ENCODE measurements at places on chromosomes 12 and 14.

DNA sequence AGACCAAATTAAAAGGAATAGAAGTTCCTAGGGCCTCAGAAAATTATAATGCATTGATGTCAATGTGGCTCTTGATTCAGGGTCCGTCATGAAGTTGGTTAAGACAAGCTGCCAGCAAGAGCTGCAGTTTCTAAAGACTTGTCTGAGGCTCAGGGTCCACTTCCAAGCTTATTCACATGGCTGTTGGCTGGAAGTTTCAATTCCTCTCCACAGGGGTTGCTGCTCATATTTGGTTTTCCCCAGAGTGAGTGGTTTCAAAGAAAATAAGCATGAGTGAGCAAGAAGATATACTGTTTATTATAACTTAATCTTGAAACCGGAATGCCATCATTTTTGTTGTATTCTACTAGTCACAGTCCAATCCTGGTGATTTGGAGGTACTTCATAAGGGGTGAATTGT lies 1247.4 kb downstream of the LRFN5 start:
- DNase-seq = no peak

DNA sequence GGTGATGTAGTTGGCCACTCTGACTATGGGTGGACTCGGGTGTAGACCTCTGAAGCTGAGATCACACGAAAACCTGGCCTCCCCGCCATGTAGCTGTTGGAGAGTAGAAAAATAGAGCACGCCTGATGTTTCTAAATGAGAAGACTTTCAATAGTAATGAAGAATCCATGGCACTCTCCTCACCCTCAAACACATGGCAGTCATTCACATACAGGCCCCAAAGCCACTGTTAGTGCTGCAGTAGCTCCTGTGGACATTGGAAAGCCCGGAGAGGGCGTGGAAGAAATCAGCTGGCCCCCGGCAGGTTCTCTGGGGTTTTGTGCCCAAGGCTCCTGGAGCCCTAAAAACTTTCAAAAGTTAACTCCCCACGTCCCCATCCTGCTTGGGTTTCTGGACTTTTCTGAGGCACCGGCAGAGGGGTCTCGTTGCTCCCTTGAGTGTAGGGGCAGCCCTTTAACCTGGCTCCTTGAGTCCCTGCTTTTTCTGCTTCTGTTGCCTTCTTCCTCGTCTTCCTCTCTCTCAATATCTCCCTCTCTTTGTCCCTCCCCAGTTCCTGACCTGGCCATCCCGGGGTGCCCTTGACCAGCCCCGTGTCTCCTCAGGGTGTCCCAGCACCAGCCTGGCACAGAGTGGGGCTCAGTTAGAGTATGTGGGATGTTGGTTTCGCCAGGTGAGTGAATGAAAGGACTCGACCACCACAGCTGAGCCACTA lies 8.3 kb downstream of the MEG3 start:
- DNase-seq = no peak

GRCh38 chr12:95218150-95219133 lies 835 bp downstream of the VEZT start:
- peak; percentile 83 for DNase-seq

GRCh38 chr12:48291511-48291910 lies 59.2 kb downstream of the ZNF641 start:
- DNase-seq = no peak

GRCh38 chr12:64237382-64237781 lies 15.3 kb upstream of the KICS2 start:
- DNase-seq = no peak

DNA sequence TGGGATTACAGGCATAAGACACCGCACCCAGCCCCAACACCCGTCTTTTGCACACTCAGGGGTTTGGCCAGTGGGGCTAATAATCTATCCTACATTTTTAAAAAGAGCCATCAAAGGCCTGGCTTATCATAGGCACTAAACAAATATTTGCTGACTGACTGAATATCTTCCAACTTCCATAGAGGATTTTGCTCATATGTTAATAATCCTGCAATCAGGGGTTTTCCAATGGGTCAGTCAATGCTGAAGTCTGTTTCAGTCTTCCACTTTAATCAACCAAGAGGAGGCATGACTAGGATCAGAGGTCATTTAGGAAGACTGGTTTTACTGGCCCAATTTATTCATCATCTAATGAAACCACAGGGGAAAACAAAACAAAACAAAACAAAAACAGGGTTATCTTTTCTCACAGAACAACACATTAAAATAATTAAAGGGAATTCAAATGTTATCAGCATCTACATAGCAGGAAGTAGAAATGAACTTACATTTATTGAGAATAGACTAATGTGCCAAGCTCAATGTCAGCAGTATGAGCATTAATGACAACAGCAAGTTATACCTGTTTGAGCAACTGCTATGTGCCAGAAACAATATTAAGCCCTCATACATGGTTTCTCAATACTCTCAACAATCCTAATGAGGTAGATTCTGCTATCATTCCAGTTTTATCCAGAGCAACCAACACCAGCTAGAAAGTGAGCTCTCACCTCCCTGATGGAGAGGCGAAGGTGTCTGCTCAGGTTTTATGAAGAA lies 372.2 kb downstream of the EGLN3 start:
- no peak for DNase-seq

- DNase-seq = peak; percentile 14
Observed at GRCh38 chr12:14970473-14970872, 2.4 kb upstream of the PDE6H start.

GRCh38 chr12:89067421-89068187 lies 284.7 kb downstream of the DUSP6 start:
- DNase-seq = peak; percentile 53

- no peak for DNase-seq
Observed at GRCh38 chr12:47024463-47024862, 55.0 kb upstream of the PCED1B start.

DNA sequence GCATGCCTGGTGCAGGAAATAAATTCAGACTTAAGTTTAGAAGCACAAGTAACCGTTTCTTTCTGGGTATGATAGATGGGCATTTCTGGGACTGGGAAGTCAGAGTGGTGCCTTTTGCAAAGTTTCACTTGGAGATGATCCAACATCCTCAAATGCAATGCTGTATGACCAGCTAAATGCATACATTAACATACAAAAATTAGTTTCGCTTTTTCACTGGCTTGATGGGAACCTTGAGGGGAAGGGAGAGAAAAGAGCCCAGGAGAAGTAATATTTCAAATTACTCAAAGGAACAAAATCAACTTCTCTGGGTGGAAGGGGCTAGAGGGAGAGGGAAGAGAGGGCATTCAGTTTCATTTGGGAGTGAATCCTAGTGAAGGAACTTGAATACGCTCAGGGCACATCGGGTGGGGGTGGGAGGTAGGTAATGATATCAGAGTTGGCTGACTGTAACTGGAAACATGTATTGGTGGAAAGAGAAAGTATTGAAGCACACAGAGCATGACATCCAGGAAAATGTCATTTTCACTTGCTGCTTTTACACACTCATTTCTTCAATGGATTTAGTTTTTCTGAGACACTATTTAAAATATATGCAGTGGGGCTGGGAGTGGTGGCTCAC lies 175.5 kb downstream of the PTPRO start:
- DNase-seq = no peak

DNA sequence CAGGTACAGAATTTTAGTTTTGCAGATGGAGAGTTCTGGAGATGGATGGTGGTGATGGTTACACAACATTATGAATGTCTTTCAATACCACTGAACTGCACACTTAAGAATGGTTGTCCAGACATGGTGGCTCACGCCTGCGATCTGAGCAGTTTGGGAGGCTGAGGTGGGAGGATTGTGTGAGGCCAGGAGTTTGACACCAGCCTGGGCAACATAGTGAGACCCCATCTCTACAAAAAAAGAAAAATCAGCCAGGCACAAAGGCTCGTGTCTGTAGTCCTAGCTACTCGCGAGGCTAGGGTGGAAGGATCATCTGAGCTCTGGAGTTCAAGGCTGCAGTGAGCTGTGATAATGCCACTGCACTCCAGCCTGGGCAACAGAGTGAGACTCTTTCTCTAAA lies 8.1 kb upstream of the USP30 start:
- DNase-seq = no peak

GRCh38 chr12:32183650-32184049 lies 77.0 kb downstream of the BICD1 start:
- DNase-seq = no peak

DNA sequence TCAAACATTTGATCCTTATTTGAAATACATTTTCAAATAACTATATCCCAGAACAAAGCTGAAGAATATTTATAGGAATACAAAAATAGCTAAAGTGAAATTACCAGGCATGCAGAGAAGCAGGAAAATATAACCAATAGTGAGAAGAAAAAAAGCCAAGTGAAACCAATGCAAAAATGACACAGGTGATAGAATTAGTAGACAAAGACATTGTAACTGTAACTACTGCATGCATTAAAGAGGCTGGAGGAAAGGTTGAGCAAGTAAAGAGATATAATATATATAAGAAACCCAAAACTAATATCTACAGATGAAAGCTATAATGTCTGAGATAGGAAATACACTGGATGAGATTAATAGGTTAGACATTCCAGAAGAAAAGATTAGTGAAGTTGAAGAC lies 49.2 kb upstream of the PRPF39 start:
- no peak for DNase-seq

GRCh38 chr12:8951744-8952143 lies 2.3 kb upstream of the M6PR start:
- DNase-seq = no peak

DNA sequence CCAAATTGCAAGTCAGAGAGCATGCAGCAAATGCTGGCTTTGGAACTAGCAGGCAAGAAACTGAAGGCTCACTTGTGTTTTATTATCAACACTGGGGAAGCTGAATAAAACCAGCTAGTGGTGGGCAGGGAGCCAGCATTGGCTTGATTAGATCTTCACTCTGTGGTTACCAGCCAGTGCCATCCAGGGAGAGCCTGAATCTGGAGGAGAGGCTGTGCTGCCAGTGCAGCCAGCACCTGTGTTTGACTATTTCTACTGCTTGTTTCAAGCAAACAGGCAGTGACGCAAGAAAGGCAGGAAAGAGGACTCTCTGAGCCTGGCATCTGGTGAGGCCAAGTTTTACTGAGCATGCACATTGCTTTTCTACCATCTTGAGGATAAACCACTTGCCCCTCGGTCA lies 247.0 kb downstream of the PHLDA1 start:
- peak; percentile 25 for DNase-seq

DNA sequence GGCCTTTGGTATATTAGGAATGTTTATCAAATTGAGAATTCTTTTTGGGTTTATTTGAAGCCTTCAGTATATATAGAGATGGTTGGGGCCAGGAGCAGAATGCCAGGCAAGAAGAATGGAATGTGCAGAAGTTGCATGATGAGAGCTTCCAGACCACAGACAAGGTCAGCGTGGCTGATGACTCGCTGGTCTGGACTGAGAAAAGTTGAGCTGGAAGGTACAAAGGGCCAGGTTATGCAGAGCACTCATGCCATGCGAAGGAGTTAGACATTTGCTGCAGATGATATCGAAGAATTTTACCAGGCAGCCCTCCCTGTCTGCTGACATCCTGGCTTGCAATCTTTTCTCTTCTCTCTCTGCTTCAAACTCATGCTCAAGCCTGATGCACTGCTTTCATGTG lies 196.2 kb upstream of the ARHGAP5 start:
- peak; percentile 90 for DNase-seq

GRCh38 chr12:91910871-91911388 lies 234.7 kb downstream of the BTG1 start:
- DNase-seq = no peak
